ENCODE measurements at places on chromosomes 5 and 9. TPM values are rescaled to one million over a fixed set of nuclear protein-coding genes. Genes with fewer than 3 reads are reported as not detected.

SPINK13 gene
- total RNA-seq = not detected

FRMD3 gene
- total RNA-seq = 0.36 TPM

CIZ1 gene
- total RNA-seq = 40.1 TPM

FAM221B gene
- not detected for total RNA-seq

TMEM252 gene
- not detected for total RNA-seq

ACTL7B gene
- not detected for total RNA-seq

PCDHGA11 gene
- total RNA-seq = 16.5 TPM

DNA sequence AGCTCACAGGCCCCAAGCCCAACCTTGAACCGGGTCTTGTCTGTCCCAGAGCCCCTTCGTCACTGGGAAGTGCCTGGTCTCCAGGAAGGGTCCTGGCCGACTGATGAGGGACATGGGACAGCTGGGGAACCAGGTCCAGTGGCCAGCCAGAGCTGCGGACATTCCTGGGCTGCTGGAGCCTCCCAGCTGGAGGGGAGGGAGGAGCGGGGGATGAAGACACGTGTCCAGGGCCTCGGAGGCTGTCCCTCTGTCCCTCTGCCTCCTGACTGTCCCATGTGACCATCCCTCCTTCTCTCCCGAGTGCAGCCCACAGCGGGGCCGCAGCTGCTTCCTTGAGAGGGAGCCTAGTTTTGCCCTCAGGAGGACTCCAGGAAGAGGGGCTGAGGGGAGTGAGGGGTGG is 41.7 kb upstream of the UBAC1 start:
- DNase-seq = no peak

DNA sequence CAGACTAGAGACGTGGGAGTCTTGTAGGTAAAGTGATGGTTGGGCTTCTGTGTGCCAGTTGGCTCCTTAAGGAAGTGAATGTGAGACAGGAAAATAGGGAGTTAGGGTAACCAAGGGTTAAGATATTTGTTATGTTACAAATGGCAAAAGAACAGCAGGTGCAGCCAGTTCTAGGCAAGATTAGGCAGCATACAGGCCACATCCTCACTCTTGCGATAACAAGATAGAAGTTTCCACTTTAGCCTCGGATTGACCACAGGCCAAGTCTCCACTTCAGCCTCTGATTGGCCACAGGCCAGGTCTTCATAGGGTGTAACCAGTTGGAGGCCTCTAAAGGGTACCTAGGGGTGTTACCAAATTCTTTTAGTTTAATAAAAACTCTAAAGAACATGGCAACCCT is 54.6 kb upstream of the ABCA1 start:
- no peak for DNase-seq

- DNase-seq = no peak
Observed at GRCh38 chr5:16726538-16726946, 109.7 kb upstream of the RETREG1 start.

GRCh38 chr5:57559110-57559635 is 76.6 kb upstream of the ACTBL2 start:
- no peak for DNase-seq

- DNase-seq = no peak
Observed at GRCh38 chr5:58394339-58394738, 65.5 kb downstream of the PLK2 start.

DNA sequence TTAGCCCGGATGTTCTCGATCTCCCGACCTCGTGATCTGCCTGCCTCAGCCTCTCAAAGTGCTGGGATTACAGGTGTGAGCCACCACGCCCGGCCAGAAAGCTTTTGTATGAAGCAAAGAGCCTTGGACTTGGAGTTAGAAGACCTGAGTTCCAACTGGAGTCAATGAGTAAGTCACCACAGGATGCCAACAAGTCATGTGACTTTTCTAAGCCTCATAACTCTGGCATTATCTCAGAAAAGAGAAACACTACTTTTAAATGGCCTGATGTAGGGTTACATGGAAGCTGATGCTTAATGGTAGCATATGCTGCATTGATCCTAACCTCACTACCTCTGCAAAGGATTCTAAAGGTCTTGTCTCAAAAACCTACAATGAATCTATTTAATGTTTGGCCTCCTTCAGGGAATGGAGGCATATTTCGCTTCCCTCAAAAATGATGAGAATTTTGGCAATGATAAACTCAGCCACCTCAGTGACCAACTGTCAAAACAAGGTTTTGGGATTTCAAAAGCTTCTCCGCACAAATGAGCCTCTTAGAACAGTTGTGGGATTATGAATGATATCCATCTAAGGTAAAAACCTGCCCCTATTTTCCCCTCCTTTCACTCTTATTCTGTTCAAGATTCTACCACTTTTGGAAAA is 236.8 kb downstream of the ACTL7B start:
- peak; percentile 88 for DNase-seq

GRCh38 chr5:83927140-83927733 is 206.6 kb upstream of the HAPLN1 start:
- peak; percentile 79 for DNase-seq

DNA sequence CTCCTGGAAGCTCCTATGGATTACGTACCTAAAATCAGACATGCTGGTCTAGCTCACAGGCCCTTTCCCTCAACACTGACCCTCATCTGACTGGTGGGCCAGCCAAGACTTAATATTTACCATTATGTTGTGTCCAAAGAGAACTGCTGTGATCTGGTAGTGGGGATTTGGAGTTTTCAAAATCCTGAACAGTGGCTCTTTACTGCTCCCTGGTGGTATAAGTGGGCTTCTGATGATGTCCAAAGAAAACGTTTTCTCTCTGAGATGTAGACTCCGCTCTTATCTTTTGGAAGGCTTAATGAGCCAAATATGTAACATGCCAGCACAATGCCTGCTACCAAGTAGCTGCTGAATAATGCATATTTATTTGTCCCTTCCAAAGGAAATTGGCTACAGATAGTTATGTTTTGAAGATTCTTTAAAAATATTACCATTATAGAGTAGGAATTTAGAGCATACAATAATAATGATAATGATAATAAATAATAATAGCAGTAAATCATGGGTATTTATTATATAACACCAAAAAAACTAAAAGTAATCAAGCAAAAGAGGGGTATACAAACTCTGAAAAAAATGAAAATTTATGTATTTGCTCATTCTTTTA is 406.6 kb upstream of the TNC start:
- no peak for DNase-seq

- DNase-seq = no peak
Observed at GRCh38 chr9:80504601-80505230, 933.0 kb downstream of the TLE4 start.

DNA sequence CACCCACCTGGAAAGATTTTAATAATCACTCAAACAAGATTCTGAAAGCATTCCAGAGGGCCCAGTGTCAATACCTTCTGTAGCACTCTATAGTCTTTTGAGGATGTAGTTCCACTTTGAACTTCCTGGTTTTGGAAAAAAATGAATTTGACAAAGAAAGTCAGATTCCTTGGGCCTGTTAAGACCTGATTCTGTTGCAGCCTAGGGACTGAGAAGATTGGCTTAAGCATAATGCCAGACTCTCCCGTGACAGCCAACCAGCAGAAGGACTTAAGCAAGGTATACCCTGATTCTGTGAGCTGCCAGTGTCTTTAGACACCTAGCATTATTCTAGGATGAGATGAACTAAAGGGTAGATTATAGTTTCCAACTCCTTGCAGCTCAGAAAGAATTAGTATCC is 6.8 kb downstream of the SPINK5 start:
- DNase-seq = no peak

- no peak for DNase-seq
Observed at GRCh38 chr5:132422720-132423437, 53.4 kb downstream of the SLC22A5 start.

- peak; percentile 96 for DNase-seq
Observed at GRCh38 chr5:15499528-15500324, at the start of gene FBXL7. TSS of gene FBXL7 (plus strand) at chr5:15500180.

GRCh38 chr9:33388110-33388994 is 14.0 kb downstream of the AQP7 start:
- DNase-seq = no peak

- no peak for DNase-seq
Observed at GRCh38 chr5:82106207-82106606, 134.4 kb downstream of the ATG10 start.

DNA sequence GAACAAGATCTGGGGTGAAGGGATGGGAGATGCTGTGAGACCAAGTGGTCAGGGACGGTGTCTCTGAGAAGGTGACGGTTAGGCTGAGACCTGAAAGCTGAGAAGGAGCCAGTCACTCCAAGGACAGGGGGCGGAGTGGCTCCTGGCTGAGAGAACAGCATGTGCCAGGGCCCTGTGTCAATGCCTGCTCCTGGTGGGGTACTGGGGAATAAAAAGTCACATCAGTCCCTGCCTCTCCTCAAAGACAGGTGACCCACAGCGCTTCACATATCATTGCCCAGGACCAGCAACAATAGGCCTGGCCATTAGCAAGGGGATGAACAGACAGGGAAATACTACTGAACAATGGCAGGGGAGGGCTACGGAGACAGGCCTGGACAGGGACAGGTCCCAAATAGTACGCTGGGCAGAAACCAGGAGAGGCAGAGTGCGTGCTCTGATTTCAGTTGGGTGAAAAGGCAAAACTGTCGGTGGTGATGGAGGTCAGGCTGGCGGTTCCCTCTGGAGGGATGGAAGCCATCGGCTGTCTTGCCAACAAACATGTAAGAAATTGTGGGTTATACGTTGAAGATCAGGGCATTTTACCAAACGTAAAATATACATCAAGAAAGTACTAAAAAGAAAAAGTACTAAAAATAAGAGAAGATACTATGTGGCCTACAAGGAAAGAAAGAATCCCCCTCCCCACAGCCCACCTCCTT is 64.3 kb downstream of the C9orf50 start:
- DNase-seq = peak; percentile 84

DNA sequence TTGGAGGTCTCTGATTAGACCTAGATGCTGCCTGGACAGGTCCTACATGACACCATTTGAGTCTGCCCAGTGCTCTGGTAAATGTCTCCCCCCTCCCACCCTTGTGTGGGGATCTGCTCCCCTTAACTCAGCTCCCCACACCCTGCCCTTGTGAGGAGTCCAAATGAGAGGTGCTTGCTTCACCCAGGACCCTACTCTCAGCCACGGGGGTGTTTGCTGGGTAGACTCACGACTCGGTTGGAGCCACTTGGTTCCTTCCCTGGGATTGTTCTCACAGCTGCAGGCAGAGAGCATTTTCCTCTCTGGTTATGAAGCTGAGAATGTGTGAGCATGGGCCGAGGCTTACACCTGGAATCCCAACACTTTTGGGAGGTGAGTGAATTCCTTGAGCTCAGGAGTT is 204.7 kb downstream of the CDK5RAP2 start:
- no peak for DNase-seq

GRCh38 chr5:15183520-15183919 is 311.9 kb upstream of the ANKH start:
- peak; percentile 58 for DNase-seq

DNA sequence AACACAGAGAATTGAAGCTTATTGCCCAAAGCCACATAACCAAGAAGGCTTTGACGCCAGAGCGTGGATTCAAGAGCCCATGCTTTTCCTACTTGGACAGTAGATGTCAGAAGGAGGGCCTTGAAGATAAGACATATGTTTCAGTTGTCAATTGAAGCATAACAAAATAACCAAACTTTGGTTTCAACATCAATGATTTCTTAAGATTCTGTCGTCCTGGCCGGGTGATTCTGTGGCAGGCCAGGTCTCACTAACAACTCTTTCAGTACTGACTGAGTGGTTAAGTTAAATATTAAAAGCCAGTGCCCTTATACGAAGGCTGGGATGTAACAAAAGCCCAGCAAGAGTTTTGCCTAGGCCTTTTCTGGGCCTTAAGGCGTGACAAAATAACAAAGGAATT is 94.0 kb downstream of the RCL1 start:
- no peak for DNase-seq

- DNase-seq = no peak
Observed at GRCh38 chr9:16813838-16814237, 56.6 kb downstream of the BNC2 start.
